Ovary (tissue), 10 donors: ENCODE measurements at places on chromosomes 16 and 17. TPM values are rescaled to one million over a fixed set of nuclear protein-coding genes. Genes with fewer than 3 reads are reported as not detected.

DNA sequence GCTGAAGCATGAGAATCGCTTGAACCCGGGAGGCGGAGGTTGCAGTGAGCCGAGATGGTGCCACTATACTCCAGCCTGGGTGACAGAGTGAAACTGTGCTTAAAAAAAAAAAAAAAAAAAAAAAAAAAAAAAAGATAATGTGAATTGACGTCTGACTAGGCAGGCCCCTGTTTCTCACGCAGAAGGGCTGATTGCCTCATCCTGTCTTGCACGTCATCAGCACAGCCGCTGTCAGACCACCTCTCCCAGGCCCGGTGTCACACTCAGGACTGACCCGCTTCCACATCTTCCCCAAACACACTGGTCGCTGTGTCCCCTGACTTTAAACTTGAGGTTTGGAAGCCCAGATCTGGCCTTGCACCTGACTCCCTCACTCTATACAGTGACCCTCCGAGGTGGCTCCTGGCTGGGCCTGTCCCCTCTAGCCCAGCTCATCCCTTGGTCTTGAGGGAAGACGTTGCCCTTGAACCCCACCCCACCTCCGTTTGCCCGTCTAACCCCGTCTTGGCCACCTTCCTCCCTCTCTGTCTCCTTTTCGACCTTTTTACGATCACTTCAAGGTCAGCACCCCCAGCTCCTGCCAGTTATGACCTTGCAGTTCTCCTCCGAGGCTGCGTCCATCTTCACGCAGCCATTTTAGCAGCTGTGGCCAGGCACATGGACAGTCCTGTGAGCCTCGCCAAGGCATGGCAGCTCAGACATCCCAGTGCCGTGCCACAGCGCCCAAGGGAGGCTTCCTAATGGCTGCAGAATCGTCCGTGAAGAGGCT is 149.9 kb upstream of the PLCG2 start:
- DNase-seq: no peak

- DNase-seq: no peak
Observed at GRCh38 chr16:62814891-62815290, 778.7 kb upstream of the CDH8 start.

DNA sequence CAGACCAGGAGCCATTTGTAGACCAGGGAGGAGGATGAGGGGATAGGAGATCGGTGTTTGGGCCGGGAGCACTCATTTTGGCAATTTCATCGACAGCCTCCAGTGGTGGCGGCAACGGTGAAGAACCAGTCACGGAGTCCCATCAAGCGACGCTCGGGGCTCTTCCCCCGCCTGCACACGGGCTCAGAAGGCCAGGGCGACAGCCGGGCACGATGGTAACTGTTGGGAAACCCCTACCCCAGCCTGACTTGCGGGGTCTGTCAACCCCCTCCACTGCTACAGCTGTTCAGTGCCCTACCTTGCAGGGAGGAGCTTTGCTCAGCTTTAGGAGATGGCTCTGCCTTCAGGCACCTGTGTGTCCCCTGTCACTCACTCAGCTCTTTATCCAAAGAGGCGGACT is 43.0 kb downstream of the OR1D5 start:
- no peak for DNase-seq

DNA sequence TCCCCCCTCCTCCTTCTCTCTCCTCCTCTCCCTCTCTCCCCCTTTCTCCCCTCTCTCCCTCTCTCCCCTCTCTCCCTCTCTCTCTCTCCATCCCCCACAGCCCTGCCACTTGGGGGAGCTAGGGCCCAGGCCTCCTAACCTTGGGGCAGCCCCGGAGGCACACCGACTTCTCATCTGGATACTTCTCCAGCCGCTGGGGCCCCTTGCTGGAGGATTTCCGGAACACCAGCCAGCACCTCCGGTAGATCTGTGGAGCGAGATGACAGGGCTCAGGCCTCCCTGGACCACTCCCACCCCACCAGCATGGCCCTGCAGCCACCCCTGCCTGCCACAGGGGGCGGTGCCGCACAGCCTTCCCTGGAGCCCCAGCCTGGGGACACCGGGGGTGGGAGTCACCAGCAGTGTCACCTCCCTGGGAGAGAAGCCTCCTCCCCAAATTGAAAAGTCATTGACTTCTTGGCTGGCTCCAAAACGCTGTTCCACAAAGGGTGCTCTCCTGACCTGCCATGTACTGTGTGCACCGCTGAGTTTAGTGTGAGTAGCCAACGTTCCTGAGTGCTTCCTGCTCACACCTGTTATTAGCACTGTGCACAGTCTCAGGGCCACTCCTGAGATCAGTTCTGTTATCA is 10.5 kb downstream of the DOK4 start:
- DNase-seq: no peak

DNA sequence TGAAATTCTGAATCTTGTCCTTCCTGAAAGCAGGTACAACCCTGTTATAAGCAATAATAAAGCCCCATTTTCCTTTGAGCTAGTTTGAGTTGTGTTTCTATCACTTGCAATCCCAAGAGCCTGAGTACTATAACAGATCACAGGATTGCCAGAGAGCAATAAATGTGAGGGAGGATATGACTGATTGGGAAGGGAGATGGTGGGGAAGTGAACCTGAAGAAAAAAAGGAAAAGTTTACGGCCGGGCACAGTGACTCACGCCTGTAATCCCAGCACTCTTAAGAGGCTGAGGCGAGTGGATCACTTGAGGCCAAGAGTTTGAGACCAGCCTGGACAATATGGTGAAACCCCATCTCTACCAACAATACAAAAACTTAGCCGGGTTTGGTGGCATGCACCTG is 80.4 kb downstream of the COX10 start:
- DNase-seq: no peak

GRCh38 chr17:56358651-56359050 is 205.4 kb downstream of the ANKFN1 start:
- DNase-seq: no peak

DNA sequence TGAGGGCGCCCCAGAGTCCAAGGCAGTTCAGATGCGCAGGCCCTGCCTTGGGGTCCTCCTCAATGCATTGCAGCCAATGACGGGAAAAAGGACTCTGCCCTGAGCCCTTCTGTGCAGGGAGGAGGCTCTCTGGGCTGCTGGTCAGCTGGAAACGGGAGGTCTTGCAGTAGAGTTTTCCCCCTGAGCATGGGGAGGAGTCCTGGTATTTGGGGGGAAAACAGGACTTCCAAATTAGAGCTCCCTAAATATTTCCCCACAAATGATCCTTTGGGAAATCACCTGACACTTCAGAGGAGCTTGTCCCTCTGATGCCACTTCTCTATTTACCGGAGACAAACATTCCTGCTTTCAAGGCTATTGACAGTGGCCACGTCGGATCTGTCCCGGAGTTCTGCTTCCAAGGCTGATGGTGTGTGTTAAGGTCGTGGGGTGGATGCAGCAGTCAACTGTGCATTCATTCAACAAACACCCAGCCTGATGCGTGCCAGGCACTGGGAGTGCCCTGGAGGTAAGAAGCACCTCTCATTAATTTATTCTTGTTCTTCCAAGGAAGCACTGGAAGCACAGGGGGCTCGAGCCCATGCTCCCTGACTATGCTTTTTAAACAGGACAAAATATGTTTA is 73.0 kb upstream of the DNAH17 start:
- DNase-seq: no peak

DNA sequence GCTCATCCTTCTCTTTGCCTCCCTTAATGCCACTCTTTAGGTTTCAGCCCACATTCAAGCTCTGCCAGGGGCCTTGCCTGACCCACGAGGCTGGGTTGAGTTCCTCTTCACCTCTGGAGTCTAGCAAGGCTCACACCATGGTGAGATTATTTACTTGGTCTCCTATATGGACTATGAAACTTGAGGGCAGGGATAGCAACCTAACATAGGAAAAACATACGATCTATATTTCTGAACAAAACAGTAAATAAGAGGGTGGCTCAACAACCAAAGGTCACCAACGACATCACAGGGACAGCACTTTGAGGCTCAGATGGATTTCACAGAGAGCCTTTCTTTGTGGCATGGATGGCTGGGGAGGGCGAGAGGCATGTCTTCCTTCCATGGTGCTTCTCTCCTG is 197.0 kb downstream of the MAF start:
- DNase-seq: no peak

DNA sequence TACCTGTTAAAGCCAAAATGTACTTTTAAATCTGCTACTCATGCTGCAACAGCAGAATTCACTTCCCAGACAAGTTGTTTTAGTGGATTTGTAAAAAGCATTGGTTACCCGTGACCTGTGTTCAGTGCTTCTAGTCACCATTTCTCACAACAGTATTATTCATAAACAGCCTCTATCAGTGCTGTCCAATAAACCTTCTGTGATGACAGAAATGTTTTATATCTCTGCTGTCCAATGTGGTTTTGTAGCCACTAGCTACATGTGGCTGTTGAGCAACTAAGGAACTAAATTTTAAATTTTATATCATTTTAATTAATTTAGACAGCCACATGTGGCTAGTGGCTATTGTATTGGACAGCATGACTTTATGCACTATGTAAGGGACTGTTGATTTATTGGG is 12.6 kb downstream of the MAP3K3 start:
- no peak for DNase-seq

DNA sequence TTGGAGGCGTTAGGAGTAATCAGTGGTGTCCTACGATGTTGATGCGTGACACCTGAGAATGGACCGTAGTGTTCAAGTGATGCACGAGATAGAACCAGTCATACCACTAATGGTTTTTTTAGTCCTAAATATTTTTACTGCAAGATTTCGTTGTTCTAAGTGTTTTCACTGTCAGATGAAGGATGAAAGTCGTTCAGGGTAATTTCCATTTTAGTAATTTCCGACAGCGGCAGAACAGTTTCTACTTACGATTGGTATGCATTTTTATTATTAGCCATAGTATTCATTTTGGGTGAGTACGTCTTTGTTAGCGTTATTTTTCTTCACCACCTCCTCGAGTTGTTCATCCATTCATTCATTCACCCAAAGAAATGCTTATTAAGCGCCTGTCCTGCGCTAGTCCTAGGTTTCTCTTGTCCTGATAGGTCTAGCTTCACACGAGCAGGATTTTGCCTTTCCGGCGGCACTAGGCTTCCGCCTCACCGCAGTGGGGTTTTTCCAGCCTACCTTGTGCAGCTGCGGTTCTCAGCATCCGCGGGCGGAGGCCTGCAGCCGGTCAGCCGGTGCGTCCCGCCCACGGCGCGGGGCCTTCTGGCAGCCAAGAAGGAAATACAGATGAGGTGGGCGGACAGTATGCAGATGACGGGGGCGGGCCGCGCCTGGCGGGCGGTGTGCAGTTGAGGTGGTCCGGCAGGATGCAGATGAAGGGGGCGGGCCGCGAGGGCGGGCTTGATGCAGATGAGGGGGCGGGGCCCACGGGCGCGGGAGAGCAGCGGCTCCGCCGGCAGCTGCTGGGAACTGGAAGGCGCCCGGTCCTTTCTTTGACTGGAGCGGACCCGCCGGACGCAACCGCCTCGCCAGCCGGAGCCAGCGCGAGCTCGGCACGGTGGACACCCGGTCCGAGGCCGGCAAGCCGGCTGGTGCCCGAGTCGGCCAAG is 146.4 kb downstream of the SPECC1 start:
- peak; percentile 98 for DNase-seq

- no peak for DNase-seq
Observed at GRCh38 chr17:4209611-4210010, 54.2 kb downstream of the ANKFY1 start.

DNA sequence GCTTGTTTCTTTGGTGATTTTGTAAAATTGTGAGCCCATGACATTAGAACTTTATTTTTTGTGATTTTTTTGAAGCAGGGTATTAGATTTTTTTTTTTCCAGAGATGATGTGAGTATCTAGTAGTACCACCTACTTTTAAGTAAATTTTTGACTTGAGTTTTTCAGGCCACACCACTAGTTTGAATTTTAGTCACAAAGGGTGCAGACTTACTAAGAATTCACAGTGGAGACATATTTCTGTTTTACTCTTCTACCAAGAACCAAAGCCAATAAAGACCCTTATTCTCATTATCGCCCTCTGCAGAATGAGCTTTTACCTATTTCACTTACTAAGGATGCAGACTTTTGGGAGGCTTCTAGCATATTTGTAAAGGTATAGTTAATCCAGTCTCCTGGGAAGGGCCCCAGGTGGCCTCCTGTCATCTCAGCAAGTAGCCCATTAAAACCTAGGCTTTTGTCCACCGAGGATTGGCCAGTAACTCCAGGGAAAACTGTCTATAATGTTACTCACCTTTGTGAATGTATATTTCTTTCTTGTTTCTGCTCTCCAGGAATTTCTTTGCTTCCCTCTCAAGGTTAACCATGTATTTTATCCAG is 30.6 kb downstream of the NLK start:
- no peak for DNase-seq

DNA sequence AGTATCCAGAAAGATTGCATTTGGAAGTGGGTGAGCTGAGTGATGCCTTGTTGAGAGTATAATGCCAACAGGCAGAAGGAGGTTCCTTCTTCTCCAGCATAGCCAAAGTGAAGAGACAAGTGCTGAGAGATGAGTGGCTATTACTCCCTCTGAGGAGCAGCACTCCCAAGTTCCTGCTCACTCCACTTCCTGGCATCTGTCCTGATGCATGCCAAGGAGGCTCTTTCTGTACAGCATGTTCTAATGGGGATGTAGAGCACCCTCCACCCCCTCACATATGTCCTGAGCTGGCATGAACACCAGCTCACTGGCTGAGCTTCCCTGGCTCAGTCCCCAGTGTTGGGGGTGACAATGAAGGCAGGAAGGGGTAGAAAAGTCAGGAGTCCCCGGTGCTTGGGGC is 44.2 kb upstream of the DNAH9 start:
- no peak for DNase-seq

GRCh38 chr16:68664297-68664696 is 19.2 kb downstream of the CDH3 start:
- no peak for DNase-seq

- DNase-seq: no peak
Observed at GRCh38 chr17:65249774-65250173, 112.6 kb downstream of the RGS9 start.

DNA sequence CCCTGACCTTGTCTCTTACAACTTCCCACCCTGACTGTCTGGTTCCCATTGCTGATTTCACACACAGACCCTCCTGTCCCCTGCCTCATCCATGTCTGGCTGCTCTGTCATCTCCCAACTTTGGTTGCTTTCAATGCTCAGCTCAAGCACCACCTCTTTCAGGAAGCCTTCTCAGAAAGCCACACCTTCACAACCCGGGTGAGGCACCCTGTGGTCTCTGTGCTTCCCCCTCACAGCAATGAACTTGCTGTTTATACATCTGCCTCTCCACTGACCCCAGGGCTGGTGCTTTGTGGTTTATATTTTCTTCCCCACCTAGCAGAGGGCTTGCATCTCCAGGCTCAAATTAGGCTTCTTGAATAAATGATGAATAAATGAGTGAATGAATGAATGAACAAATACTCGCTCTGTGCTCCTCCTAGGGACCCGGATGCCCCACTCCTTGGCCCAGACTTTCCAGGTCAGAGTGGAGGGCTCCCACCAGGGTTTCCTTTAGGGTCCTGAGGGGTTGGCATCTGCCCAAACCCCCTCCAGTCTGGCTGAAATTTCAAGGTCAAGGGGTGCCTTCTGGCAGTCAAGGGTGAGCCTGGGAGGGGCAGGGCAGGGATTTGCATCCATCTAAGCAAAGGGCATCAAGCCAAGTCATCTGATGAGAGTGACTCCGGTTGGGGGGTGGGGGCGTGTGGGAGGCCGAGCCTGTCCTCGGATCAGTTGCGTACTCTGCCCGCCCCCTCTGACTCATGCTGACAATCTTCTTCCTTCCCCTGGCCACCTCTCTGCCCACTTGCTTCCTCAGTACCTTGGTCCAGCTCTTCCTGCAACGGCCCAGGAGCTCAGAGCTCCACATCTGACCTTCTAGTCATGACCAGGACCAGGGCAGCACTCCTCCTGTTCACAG is at the start of gene ITGAX:
Gene ITGAX, plus strand, starts transcription at position 783 of the 898 bp plus-strand sequence. Its CDS starts 79 bp downstream, at position 862.
- no peak for DNase-seq

ANKRD40 gene
- total RNA-seq: 46.1 TPM

TRAPPC1 gene
- total RNA-seq: 41.5 TPM

FBXW10B gene
- total RNA-seq: not detected

MON1B gene
- 42.1 TPM for total RNA-seq

C17orf50 gene
- total RNA-seq: not detected

TP53TG3B gene
- not detected for total RNA-seq

TBC1D3K gene
- not detected for total RNA-seq

PYDC1 gene
- total RNA-seq: not detected

QPRT gene
- total RNA-seq: 43.1 TPM
